Sigmoid colon (tissue), 7 donors: ENCODE measurements at places on chromosomes 7 and 10. TPM values are rescaled to one million over a fixed set of nuclear protein-coding genes. Genes with fewer than 3 reads are reported as not detected.

CALHM3 gene
- polyA plus RNA-seq = not detected

GRCh38 chr10:117476281-117476680, 66.3 kb upstream of the EMX2 start:
- no peak for DNase-seq

- DNase-seq = no peak
These were observed 328.2 kb downstream of the PLXNA4 start for GRCh38 chr7:132247995-132248618.

DNA sequence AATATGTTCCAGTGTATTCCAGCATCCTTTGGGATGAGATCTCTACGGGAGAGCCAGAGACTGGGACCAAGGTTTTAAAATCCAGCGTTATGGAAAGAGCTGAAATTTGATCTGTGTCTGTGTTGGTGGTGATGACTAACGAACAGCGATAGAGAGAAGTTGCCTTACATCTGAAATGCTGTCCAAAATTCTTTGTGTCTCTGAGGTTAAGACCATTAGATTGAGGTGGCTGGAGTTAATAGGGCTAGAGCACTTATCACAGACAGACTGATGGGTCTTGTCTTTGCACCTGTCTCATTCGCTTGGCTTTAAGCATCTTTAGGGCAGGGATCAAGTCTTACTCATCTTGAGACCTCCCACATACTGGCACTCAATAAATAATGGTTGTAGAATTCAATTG, 41.0 kb upstream of the RAPGEF5 start:
- DNase-seq = no peak

ZNF438 gene
- polyA plus RNA-seq = 7.2 TPM

- no peak for DNase-seq
These were observed 13.9 kb downstream of the FKBP6 start for GRCh38 chr7:73341877-73342276.

PPP3CB gene
- polyA plus RNA-seq = 21.0 TPM

GRCh38 chr7:38492010-38492409, 139.2 kb downstream of the AMPH start:
- DNase-seq = no peak

DNA sequence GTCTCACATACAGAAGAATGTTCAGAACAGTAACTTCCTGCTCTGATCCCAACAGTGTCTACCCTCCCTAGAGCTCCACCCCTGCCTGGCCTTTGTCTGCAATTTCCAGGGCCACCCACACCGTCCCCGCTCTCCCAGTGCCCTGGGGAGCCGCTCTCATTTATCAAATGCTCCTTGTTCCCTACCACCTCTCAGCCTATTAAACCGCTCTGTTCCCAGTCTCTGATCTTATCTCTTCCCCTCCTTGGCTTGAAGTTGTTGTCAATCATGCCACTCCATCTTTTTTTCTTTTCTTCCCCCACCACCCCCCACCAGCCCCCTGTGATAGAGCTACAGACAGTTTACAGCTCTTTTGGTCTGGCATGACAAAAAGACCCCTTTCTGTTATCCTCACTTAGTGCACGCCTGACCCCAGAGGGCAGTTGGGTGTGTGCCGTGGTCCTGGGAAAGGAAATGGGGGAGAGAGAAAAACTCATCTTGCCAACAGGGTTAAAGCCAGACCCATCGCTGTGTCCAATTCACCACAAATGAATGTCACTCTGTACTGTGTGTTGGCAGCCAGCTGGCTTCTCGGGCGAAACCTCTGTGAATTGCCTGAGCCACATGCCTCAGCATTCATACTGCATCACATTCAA, 28.8 kb upstream of the HECTD2 start:
- DNase-seq = no peak

- DNase-seq = peak; percentile 78
These were observed 559 bp downstream of the DBF4 start for GRCh38 chr7:87876869-87877234.

- DNase-seq = no peak
These were observed 381.0 kb upstream of the TPK1 start for GRCh38 chr7:145216866-145217265.

DNA sequence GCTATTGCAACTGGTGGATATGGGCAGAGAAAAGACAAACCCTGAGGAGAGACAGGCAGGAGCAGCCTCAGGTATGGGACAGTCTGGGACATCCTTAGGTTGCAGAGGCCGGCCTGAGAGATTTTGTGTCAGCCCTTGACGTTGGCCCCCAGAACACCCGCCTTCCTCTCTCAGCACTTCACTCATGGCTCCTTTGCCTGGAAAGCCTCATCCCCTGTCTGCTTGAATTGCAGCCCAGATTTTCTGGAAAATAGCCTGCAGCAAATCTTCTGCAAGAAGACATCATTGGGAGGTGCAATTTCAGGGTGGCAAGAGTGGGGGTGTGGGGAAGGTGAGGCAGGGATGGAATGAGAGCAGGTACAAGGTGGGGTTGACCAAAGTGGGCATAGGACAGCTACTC, 2.2 kb upstream of the FRMD4A start:
- DNase-seq = no peak

GRCh38 chr10:69421611-69422308, 5.0 kb upstream of the TACR2 start:
- peak; percentile 98 for DNase-seq

GRCh38 chr7:66452165-66452564, 176.5 kb upstream of the KCTD7 start:
- no peak for DNase-seq

- DNase-seq = no peak
These were observed 5.4 kb downstream of the CPVL start for GRCh38 chr7:29140873-29141468.

DNA sequence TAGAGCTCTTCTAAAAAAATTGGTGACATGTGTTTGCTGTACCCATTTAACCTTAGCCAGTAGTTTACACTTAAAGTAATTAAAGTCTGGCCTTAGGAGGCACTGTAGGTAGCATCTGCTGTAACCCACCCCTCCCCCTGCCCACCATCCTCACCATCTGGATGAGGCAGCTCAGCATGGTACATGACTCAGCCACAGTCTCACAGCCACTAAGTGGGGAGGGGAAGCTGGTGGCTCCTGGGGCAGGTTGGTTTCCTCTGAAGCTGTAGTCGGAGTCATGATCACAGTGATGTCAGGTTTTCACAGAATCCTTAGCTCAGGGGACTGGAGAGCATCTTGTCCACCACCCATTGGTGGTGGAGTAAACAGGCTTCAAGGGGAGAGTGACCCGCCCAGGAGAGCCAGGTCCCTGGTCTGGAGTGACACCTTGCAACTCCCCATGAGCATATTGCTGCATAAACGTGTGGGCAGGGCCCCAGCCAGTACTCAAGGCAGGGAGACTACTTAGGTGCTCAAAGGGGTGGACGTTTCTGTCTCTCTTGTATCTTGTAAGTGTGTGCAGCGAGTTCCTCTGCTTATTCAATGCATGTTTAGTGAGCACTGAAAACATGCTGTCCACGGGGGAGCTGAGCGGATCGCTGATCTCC, 125.9 kb downstream of the GRK5 start:
- DNase-seq = no peak

DNA sequence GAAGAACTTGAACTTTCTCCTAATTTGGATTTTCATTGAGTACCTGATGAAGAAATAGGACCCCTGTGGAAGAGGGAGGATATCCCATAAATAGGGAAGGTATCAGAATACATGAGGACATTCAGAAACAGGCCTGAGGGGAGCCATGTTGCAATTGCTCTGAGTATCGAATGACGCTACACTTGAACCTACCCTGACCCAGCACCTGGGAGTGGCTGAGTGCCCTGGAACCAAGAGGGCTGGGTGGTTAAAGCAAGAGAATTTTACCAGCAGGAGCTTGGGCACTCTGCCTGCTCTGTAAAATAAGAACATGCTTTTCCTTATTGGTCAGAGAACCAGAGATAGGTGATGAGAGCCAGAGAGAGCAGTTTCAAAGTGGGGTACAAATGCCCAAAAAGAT, 7.2 kb downstream of the NEUROD6 start:
- no peak for DNase-seq

CHPF2 gene
- 27.9 TPM for polyA plus RNA-seq

CALCR gene
- polyA plus RNA-seq = 0.03 TPM

ODAD2 gene
- not detected for polyA plus RNA-seq

- DNase-seq = no peak
These were observed 47.8 kb downstream of the IPMK start for GRCh38 chr10:58219875-58220274.

FGFBP3 gene
- polyA plus RNA-seq = 0.69 TPM

DNA sequence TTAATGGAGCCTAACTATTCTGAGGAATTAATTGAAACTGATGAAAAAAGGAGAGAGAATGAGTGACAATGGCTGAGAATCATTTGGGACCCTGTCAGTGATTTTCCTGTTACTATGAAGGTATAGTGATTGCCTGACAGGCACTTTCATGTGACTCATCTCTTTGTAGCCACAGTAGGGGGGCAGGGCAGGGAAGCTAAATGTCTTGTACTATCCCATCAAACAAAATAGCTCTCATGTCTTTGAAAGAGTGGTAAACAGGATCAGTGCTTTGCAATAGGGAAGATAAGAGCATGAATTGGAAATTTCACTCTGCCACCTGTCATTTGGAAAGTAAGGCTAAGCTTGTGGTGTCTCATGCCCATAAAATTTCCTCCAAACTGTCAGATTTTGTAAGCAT, 94.5 kb upstream of the GSDME start:
- no peak for DNase-seq

FOXP2 gene
- polyA plus RNA-seq = 3.0 TPM

DNA sequence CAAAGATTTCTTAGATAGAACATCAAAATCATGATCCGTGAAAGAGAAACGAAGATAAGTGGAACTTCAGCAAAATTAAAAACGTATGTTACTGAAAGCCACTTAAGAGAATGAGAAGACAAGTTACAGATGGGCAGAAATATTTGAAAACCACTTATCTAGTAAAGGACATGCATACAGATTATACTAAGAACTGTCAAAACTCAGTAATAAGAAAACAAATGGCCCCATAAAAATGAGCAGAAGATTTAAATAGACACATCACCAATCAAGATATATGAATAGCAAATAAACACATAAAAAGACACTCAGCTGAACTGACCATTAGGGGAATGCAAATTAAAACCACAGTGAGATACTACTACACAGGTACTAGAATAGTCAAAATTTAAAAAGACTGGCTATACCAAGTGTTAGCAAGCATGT, 343.7 kb downstream of the PTEN start:
- DNase-seq = no peak

SAMD9L gene
- polyA plus RNA-seq = 19.0 TPM

DNA sequence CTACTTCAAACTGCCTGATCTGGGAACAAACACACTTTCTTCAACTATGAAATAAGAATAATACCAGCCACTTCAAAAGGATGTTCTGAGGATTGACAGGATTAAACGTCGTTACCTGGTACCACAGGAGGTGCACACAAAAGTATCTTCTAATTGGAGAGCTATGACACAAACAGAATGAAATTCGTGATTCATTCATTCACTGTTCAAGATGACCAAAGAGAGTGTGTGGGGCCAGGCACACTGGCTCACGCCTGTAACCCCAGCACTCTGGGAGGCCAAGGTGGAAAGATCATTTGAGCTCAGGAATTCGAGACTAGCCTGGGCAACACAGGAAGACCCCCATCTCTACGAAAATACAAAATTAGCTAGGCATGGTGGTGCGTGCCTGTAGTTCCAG, 50.9 kb downstream of the SFMBT2 start:
- DNase-seq = no peak

PNLIPRP2 gene
- polyA plus RNA-seq = 1.8 TPM
